Stimulated activated CD4-positive, alpha-beta T cell treated with anti-CD3 and anti-CD28 coated beads, Interleukin-12 subunit alpha, Interleukin-12 subunit beta, amount 100 ng/mL, for 48 hours (primary cell): ENCODE measurements at places on chromosomes 4 and X.
A peak's percentile ranks its signal among the peaks of the same experiment; 100 is the strongest.

GRCh38 chrX:117645639-117646038 lies 471.0 kb downstream of the KLHL13 start:
- DNase-seq, result no peak

GRCh38 chrX:130330706-130331105 lies 9.0 kb upstream of the SLC25A14 start:
- DNase-seq, result peak; percentile 7

DNA sequence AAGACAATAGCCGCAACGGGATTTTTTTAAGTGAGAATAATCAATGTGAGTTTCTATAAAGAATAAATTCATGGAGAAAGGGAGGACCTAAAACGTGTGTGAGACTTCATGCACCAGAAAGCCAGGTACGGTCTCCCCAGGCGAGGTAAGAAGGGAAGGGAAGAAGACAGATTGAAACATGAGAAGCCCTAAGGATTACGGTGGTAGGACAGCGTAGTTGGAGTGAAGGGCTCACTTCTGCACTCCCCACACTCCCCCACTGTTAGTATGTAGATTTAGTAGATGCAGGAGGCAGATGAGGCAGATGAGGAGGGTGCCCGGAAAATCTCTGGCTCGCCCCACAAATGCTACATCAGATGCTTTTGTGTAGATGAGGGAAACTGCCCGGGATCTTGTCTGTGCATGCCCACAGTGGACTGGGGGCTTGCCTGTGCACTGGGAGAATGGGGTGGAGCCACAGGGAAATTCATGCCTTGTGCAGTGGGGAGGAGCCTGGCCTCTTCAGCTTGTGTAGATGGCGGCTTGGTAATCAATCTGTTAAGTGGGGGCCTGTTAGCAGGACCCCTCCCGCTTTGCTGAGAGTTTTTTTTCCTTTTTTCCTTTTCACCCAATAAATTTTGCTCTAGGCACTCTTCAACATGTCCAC lies 1544.5 kb upstream of the TENM3 start:
- no peak for DNase-seq

DNA sequence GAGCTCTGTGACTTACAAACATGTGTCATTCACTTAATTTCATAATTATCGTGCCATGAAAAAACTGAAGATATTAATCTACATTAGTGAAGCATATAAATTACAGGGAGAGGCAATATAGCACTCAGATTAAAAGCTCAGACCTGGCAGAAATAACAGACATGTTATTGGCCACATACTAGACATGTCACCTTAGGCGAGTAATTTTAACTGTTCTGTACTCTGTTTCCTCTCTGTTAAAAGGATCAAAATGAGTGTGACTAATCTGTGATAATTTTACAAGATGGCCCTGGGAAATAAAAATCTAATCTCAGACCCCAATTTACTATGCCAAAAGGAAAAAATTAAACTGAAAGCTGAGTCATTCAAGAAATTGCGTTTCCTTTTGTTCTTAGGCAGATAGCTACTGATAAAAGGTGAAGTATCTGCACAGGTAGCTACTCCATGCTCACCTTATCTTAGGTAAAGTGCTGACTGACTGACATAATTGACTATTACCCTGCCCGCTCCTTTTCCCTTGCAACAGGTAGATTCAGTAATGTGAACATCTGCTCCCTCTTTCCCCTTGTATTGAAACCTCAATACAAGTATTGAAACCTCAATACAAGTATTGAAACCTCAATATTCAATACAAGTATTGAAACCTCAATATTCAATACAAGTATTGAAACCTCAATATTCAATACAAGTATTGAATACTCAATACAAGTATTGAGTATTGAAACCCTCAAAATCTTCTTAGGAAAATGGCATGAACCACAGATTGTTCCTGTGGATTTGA lies 33.2 kb downstream of the RELL1 start:
- no peak for DNase-seq

GRCh38 chr4:102705391-102705935 lies 55.3 kb downstream of the MANBA start:
- DNase-seq, result no peak
